ENCODE measurements at places on chromosomes 5 and 9. TPM values are rescaled to one million over a fixed set of nuclear protein-coding genes. Genes with fewer than 3 reads are reported as not detected.

- DNase-seq, result no peak
- no peak overlapping the region for H3K27ac ChIP-seq
Measured at GRCh38 chr5:146574713-146575112, 58.7 kb upstream of the GPR151 start.

The CFAP77 gene
- total RNA-seq, result not detected

DNA sequence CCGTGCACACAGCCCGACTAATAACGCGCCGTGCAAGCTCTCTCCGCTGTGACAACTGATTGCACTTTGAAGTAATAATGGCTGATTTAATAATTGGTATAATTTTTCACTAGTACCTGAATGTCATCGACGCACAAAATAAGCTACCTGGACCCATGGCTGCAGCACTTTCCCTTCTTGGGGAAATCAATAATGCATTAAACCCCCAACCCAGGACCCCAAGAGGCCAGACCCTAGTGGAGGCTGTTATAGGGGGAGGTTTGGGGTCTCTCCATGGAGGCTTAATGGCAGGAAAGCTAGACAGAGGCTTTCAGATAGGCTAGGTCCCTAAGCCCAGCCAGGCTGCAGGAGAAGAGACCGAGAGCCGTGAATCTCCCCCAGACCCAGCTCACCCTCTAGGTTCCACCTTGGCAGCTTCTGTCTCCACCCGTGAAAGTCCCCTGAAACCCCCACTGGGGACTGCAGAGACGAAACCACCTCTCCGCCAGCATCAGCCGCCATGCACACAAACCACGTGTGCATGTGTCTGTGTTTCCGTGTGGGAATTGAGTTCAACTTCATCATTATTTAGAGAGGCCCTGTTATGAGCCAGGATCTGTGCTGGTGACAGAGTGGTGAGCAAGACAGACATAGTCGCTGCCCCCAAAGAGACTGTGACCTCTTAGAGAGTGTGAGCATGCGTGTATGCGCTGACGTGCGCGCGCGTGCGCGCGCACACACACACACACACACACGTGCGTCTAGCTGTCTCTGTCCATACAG lies 168.6 kb upstream of the MVB12B start:
- H3K4me3 ChIP-seq, result no peak overlapping the region
- no peak overlapping the region for H3K27ac ChIP-seq
- H3K27me3 ChIP-seq, result no peaks in the 10 kb centered on the region
- no peaks in the 10 kb centered on the region for H3K36me3 ChIP-seq
- DNase-seq, result no peak

- no peaks in the 10 kb centered on the region for H3K36me3 ChIP-seq
- H3K27ac ChIP-seq, result no peak overlapping the region
- H3K4me3 ChIP-seq, result no peak overlapping the region
- no peaks in the 10 kb centered on the region for H3K4me1 ChIP-seq
- H3K27me3 ChIP-seq, result no peaks in the 10 kb centered on the region
Measured at GRCh38 chr5:116377276-116378006, 197.2 kb downstream of the SEMA6A start.

The CCDC152 gene
- 0.79 TPM for total RNA-seq

DNA sequence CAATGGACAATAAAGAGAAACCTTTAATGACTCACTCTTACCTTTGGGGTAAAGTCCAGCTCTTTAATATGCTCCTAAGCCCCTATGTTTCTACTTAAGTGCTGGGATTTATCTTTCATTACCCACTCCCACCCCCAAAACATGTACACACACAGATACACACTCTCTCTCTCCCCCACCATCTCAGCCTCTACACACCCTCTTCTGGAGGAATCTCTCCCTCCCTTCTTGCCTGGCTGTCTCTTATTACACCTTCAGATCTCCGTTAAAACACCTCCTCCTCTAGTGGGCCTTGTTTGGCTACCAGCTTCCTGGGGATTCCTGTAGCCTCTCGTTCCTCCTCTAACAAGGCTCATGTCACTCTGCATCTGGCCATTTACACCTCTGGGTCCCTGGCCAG lies 6.9 kb downstream of the GPRIN1 start:
- H3K27ac ChIP-seq, result no peak overlapping the region
- no peaks in the 10 kb centered on the region for H3K4me1 ChIP-seq
- H3K27me3 ChIP-seq, result no peaks in the 10 kb centered on the region
- H3K36me3 ChIP-seq, result no peaks in the 10 kb centered on the region
- DNase-seq, result no peak

Data from pancreas (tissue), 10 donors.